NCI-H510A (cell line): ENCODE measurements at places on chromosomes 13 and 19.

- no peak for DNase-seq
Measured at GRCh38 chr19:38830039-38830733, 1.4 kb downstream of the ECH1 start.

DNA sequence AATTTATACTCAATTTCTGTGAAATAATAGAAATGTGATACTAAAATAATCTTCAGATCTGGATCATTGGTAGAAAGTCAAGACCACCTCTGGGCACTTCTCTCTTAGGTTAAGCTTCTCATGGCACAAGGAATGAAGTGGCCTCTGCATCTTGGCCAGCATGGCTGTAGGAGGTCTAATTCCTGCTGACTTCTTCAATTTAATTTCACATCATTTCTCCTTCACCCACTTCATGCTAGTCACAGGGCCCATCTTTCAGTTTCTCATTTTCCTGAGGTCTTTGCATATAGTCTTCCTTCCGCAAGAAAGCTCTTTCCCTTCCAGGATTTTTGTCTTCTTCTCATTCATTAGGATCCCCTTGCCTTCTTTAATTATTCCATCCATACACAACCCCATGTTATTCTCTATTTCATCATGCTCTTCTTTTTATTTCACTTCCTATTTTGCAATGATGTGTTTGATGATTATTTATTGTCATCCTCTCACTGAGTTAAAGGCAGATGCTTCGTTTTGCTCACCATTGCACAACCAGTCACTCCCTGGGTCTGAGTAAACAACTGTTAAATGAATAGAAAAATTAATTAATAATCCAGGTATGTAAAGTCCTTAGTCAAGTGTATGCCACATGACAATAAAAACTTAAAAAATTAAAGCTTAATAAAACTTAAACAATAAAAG is 397.4 kb downstream of the SPRY2 start:
- DNase-seq = no peak

DNA sequence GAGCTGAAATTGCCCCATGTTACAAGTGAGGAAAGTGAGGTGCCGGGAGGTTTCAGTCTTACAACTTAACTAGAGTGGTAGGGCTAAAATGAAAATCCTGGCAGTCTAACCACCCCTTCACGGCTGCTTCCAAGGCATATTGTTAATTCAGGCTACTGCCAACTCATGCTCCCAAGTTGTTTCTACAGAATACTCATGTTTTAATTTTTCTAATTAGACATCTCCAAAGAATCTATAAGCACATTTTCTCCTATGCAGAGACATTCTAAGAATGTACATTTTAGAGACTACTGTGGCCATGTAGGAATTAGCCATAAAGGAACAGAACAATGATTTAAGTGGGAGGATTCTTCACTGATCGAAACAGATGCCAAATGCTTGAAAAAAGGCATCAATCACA is 7.0 kb upstream of the TSC22D1 start:
- no peak for DNase-seq

GRCh38 chr13:74068471-74068870 is 65.7 kb downstream of the KLF12 start:
- no peak for DNase-seq

- no peak for DNase-seq
Measured at GRCh38 chr13:43947897-43948458, 68.3 kb downstream of the LACC1 start.

- no peak for DNase-seq
Measured at GRCh38 chr13:23496255-23496654, 62.8 kb upstream of the SACS start.

GRCh38 chr19:32866564-32867265 is 2.9 kb downstream of the SLC7A9 start:
- no peak for DNase-seq

GRCh38 chr13:52892925-52893324 is 44.5 kb upstream of the PCDH8 start:
- no peak for DNase-seq

DNA sequence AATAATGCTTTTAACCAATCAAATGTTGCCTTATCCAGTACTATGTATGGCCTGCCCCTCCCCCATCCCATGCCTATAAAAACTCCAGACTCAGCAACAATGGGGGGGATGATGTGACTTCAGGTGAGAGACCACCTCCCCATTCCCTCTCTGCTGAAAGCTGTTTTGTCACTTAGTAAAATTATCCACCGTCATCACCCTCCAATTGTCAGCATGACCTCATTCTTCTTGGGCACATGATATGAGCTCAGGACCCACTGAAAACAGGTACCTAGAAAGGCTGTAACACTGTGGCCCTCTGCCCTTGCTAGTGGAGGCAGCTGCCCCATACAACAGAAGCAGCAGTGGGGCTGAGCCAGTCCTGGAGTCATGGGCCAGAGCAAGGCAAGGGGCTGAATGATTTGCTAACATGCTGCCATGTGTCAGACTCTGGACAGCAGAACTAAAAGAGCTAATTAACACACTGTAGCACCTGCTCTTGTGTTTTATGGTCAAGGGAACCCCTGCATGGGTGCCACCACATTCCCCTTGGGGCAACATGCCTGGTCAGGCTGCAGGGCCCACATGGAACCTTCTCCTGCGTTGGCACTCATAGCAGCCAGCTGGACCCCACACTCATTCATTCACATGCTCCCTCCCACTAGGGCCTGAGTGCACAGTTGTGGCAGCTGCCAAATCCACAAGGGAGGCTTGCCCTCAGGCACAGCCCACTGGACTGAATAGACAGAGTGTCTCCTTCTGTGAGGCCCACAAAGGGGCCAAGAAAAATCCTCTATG is 722.2 kb upstream of the PCDH20 start:
- DNase-seq = no peak

- no peak for DNase-seq
Measured at GRCh38 chr19:45200568-45200967, 22.0 kb downstream of the BLOC1S3 start.

DNA sequence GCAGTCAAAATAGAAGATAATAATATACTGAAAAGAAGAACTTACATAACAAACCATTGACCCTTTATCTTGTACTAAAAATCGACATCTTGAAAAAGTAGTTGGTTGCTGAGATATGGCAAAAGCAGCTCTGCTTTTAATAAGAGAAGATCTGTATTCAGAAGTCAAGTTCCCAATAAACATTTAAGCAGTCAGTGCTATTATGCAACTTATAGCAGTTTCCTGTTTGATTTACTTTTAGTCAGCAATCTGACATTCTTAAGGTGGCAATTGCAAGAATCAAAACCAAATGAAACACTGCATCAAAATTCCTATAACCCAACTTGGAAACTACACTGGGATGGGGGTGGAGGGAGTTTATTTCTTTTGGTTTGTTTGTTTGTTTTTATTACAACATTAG is 165.5 kb downstream of the TBC1D4 start:
- no peak for DNase-seq

- peak; percentile 12 for DNase-seq
Measured at GRCh38 chr19:19214159-19214490, 2.4 kb downstream of the NCAN start.

GRCh38 chr19:4138445-4138844 is 14.5 kb upstream of the MAP2K2 start:
- no peak for DNase-seq

- no peak for DNase-seq
Measured at GRCh38 chr19:16347706-16348105, 23.1 kb downstream of the KLF2 start.

DNA sequence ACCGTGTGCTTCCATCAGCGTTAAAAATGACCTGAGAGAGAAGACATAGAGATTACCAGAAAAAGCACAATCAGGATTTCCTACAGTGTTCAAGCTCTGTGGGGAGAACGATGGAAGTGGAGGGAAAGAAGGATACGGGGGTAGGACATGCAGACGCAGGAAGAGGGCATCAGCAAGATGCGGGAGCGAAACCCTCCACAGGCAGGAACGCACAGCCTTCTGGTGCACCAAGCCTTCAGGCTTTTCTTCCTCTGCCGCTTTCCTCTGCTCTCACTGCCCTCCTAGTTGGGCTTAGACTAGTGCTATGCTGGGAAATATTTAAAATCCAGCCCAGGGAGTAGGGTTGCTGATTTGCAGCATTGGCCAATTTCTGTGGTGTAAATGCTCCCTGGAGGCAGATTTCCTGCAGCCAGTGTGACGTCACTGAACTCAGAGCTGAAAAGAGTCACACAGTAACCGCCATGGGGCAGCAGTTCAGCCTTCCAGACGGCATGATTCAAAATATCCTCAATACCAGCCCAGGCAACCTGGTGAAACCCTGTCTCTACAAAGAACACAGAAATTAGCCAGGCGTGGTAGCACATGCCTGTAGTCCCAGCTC is 205.1 kb upstream of the SOX1 start:
- DNase-seq = no peak

- DNase-seq = no peak
Measured at GRCh38 chr13:102556806-102557205, 40.0 kb upstream of the TPP2 start.

DNA sequence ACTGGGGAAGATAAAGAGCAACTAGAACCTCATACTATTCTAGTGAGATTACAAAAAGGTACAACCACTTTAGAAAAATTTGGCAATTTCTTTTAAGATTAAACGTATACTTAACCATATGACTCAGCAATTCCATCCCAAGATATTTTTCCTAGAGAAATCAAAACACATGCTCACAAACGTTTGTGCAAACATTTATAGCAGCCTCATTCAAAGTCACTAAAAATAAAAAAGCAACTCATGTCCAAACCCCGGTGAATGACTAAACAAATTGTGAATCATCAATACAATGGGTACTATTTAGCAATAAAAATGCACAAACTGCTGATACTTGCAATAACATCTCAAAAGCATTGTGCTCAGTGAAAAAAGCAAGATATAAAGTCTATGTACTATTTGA is 121.5 kb downstream of the FRY start:
- no peak for DNase-seq

GRCh38 chr19:4933528-4933927 is 24.2 kb downstream of the UHRF1 start:
- DNase-seq = no peak

DNA sequence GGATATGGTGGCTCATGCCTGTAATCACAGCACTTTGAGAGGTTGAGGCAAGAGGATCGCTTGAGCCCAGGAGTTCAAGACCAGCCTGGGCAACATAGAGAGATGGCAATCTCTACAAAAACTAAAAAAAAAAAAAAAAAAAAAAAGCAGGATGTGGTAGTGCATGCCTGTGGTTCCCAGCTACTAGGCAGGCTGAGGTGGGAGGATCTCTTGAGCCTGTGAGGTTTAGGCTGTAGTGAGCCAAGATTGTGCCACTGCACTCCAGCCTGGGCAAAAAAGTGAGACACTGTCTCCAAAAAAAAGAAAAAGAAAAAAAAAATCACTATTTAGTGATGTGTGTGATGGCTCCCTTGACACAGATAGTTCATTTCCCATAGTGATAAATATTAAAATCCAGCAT is 365.0 kb upstream of the NBEA start:
- DNase-seq = no peak

DNA sequence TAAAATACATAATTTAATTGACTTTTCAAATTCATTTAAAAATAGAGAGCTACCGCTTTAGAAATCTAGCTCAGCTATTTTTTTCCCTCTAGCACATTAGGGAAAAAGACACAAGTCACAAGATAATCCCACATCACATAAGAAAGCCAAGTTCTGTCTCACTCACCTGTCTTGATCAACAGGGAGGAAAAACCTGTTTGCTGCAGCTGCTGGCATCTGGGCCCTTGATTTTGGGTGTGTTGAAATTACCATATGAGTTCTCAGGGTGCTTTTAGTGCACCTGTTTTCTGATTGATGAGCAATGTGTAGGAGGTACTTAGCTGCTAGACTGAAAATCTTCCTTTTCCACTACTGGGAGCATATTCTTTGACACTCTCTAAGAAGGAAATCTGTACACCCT is 53.8 kb downstream of the ZDHHC20 start:
- DNase-seq = no peak

DNA sequence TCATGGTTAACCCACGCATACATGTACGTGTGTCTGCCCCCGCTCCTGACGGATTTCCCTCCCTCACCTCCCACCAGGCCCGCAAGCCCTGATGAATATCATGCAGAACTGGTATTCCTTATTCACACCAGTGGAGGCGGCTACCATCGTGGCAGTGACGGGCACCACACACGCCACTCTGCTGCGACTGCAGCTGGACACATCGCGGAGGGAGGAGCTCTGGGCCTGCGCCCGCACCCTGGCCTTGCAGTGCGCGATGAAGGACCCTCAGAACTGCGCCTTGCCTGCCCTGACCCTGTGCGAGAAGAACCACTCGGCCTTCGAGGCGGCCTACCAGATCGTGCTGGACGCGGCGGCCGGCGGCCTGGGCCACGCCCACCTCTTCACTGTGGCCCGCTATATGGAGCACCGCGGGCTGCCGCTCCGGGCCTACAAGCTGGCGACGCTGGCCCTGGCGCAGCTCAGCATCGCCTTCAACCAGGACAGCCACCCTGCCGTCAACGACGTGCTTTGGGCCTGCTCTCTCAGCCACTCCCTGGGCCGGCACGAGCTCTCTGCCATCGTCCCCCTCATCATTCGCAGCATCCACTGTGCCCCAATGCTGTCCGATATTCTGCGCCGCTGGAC is 35.0 kb downstream of the ZSWIM4 start:
- no peak for DNase-seq

DNA sequence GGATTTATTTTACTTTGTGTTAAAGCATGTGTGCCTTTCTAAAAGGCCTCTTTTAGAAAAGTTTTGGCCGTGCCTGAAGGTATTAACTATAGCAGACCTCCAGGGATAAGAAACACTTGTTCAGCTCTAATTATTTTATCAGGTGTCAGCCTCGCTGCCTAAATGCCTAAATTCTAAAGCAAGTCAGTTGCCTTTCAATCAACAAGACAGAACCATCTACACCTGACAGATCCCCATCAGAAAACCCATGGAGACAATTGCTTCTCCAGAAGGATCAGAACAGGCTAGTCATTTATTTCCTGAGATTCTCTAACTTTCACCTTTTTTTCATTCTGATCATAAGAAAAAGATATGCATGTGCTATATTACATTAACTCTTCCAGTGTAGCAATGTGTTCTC is 171.4 kb upstream of the GPC6 start:
- no peak for DNase-seq

GRCh38 chr13:24688111-24688510 is 7.9 kb downstream of the ATP12A start:
- no peak for DNase-seq

DNA sequence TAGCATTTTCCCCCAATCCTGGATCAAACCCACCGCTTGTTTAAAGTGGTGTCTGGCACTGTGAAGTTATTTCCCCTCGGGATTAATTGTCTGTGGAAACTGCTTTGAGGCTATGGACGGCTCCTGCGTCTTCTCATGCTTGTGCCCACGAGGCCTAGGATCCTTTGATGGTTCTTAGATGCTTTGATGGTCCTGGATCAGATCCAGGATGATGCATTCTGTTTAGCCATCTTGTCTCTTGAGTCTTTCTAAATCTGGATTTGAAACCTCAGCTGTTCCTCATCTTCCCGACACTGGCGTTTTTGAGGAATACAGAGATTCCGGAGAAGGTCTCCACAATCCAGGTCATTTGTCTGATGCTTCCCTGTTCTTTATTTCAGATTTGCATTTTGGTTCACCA is 36.1 kb upstream of the USP29 start:
- no peak for DNase-seq

- DNase-seq = no peak
Measured at GRCh38 chr13:50080203-50080910, 65.1 kb downstream of the KCNRG start.

GRCh38 chr13:111864566-111864965 is 202.4 kb upstream of the SOX1 start:
- DNase-seq = no peak
